ENCODE measurements at places on chromosomes 3 and 15.
A peak's percentile ranks its signal among the peaks of the same experiment; 100 is the strongest.

- DNase-seq = no peak
These were observed 33.8 kb downstream of the FMN1 start for GRCh38 chr15:33160581-33161165.

DNA sequence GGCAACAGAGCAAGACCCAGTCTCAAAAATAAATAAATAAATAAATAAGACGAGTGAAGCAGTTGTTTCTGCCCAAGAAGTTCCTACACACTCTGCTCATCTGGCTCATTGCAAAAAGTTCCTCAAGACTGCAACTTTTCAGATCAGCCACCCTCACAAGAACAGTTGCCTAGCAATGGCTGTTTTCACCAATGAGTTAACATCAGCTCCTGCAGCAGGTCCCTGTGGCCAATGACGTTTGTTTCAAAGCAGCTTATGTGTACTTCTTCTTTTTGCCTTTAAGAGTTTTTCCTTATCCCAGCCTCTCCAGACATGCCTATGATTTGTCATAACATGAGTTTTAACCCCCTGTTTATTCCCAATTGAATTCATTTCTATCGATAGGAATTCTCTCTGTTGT is 118.4 kb upstream of the SPRED1 start:
- no peak for DNase-seq

DNA sequence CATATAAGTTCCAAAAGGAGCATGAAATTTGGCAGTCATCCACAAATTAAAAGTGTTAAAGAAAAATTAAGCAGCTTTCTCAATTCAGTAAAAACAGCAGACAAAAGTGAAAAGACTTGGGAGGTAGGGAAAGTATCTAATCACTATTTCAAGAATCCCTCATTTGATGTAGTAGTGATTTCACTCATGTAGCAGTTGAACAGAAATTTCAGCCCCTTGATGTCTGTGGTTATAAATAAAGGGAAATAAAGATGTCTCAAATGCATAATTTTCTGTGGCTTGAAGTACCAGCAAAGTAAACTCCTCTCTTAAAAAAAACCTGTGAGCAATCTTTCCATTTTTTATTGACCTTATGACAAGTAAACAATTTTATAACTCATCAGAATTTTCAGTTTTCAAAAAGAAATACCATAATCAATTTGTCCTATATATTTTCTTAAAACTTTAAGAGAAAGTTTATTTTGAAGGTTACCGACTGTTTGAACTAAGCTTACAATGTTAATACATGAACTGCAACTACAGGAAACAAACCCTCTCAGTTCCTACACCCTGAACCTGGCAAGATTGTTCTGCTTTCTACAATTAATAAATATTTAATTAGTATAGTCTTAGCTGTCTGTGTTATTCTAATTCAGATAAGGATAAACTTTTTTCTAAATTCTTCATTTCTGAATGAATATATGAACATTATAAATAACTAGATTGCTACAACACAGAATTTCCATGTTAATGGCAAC is 94.2 kb downstream of the CBLB start:
- DNase-seq = no peak

DNA sequence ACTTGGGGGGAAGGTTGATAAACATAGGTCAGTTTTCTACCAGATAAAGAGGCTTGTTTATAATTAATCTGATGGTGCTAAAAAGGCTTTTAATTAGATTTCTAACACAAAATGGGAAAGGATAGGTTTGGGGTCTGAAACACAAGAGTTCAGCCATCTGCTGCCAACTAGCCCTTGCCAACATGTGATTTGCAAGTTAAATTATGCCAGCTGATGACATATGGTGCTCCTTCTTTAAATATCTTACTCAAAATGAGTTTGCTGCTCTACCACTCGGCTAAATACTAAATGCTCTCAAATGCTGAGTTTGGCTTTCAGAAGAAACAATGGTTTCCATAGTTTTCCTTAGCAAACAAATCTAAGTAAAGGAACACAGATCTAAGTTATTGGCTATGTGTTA is 557.8 kb upstream of the CCDC54 start:
- no peak for DNase-seq

DNA sequence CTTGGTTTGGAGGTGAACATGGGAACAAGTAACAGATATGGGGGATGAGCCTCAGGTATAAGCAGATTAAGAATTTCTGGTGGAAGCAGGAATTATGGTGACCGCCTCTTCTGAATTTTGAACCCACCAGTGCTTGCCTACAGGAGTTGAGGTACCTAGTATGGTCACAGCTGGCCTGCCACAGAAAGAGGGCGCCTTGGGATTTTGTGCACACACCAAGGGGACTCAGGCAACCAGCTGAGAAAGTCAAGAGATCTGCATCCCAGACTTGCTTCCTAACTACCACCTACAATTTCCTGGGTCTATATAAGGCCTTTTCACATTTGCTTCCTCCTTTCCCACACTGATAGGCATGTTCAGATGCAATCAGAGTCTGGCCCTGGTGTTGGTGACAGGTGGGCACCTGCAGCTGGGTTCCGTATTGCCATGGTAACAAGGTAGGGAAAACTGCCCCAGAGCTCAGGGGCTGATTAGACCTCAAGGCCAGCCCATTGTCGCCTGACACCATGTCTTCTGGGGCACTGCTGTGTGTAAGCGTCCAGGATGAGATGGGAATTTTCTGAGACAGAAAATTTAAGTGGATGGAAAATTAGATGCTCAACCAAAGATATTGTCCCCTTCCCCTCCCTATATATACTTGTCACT is 75.9 kb upstream of the RASGRF1 start:
- peak; percentile 56 for DNase-seq

GRCh38 chr3:71186801-71187200 is 396.7 kb downstream of the FOXP1 start:
- no peak for DNase-seq

GRCh38 chr3:128426128-128426921 is 40.4 kb downstream of the DNAJB8 start:
- no peak for DNase-seq

DNA sequence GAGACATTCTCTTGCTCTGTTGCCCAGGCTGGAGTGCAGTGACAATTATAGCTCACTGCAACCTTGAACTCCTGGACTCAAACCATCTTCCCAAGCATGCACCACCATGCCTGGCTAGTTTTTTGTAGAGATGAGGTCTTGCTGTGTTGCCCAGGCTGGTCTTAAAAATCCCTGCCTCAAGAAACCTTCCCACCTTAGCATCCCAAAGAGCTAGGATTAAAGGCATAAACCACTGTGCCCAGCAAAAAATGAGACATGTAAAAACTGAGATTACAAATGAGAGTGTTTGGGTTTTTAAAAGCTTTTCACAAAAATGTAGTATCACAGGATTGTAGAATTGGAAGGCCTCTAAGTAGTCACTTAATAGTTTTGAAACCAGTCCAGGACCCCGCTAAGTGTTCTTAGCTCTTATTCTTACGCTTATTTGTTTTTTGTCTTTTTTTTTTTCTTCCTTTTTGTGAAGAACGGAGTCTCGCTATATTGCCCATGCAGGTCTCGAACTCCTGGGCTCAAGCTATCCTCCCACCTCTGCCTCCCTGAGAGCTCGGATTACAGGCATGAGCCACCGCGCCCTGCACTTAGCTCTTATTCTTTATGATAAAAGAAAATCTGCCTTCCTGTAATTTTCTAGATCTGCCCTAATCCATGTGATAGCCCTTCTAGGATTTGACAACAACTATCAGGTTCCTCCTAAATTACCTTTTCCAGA is 31.5 kb downstream of the KLHL18 start:
- DNase-seq = no peak

DNA sequence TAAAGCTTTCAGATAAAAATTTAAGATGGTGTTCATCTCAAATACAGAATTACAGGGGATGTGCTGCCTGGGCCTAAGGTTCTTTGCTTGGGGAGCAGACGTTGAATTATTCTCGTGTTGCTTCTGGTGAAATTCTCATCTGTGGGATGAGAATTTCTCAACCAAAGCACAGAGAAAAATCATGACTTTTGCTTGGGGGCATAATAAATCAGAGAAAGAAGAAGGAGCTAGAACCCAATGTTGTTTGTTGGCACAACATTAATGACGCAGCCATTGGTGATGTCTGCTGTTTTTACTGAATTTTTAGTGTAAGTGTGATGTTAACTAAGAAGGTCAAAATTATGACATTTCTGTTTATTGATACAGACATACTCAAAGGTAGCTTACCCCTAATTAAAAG is 35.7 kb downstream of the P3H2 start:
- DNase-seq = no peak

DNA sequence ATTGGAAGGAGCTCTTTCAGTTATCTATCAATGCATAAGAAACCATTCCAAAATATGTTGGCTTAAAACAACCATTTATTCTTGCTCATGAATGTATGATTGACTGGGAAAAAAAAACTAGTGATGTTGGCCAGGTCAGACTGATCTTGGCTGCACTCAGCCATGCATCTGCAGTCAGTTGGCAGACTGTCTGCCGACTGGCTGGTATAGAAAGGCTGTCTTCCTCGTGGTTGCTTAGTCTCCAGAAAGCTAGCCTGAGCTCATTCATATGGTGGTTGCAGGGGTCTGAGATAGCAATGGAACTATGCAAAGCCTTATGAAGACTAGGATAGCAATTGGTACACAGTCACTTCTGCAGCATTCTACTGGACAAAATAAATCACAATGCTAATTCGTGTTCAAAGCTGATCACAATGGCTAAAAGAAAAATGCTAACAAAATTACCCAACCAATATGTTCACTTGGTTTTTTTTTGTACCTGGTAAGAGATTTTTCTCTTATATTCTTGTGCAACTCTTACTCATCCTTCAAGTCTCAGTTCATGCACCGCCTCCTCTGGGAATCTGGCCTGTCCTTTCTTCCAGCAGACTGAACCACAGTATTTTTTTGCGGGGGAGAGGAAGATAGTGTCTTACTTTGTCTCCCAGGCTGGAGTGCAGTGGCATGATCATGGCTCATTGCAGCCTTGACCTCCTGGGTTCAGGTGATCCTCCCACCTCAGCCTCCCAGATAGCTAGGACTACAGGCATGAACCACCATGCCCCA is 126.8 kb downstream of the KCNAB1 start:
- DNase-seq = no peak

- no peak for DNase-seq
These were observed 429 bp downstream of the PARP9 start for GRCh38 chr3:122563717-122564025.

GRCh38 chr3:13710251-13710650 is 161.3 kb downstream of the FBLN2 start:
- DNase-seq = peak; percentile 72

- no peak for DNase-seq
These were observed 2.4 kb upstream of the RASSF1 start for GRCh38 chr3:50342813-50343633.

- no peak for DNase-seq
These were observed 1.6 kb upstream of the PLD1 start for GRCh38 chr3:171811913-171812335.

GRCh38 chr15:75114796-75115195 is 86.9 kb upstream of the C15orf39 start:
- no peak for DNase-seq

GRCh38 chr3:154718053-154718452 is 288.1 kb upstream of the GPR149 start:
- no peak for DNase-seq

DNA sequence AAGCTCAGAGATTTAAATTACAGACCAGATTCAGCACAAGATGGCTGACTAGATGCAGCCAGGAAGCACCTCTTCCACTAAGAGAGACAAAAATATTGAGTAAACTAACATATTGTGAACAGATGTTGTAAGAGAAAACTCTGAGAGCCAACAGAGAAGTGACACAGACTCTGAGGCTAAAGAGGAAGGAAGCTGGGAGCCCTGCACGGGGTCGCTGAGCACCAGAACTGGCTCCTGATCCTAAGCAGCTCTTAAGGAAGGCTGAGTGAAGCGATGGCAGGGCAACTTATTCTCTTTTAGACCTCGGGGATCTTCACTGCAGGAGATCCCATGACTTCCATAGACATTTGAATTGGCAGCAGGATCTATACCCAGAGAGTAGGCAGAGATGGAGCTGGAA is 578.0 kb upstream of the GRM7 start:
- no peak for DNase-seq

GRCh38 chr15:72042054-72042453 is 75.9 kb downstream of the MYO9A start:
- DNase-seq = no peak

GRCh38 chr3:100777271-100777670 is 68.0 kb downstream of the TFG start:
- no peak for DNase-seq

DNA sequence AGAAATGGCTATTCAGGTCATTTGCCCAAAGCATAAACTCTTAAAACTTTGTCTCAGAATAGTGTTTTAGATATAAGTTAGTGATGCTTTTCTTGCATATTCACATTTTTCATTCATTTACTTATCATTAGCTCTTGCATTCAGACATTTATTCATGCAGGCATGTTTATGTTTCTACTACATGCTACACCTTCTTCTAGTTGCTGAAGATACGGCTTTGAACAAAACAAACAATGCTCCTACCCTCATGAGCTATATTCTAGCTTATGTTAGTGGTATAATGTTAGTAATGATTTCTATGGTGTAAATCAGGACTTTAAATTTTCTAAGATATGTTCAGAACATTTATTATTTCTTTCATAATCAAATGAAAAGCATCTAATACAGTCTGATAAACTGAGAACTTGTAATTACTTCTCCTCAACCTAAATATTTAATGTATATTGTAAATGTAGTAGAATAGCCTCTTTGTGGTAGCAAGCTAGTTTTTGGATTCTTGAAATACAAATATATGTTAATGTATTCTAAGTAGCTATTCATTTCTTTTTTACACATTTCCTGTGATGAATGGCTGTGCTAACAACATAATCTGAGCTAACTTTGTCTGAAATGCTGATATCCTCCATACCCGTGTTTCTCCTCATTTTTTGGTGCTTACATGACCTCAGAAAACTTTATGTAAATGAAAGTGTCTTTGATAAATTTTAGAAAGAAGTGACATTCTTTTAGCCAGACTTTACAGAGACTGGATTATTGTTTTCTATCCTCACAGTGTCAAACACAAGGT is 15.5 kb upstream of the GOLGA8B start:
- no peak for DNase-seq

DNA sequence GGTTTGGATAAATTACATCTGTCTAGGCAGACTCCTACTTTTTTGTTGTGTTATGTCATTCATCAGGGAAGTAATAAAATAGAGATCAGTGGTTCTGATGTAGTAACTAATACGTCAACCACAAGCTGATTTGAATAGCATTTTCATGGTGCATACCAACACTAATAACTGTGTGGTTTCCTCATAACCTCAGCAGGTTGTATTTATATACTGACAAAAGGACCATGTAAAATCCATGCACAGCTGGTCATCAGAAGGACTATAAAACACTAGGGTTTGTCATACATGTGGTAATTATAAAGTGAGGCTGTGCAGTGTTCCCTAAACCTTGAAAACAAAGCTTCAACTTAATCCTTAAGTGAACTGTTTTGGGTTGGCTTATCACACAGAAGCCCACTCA is 216.8 kb upstream of the RBMS3 start:
- no peak for DNase-seq

DNA sequence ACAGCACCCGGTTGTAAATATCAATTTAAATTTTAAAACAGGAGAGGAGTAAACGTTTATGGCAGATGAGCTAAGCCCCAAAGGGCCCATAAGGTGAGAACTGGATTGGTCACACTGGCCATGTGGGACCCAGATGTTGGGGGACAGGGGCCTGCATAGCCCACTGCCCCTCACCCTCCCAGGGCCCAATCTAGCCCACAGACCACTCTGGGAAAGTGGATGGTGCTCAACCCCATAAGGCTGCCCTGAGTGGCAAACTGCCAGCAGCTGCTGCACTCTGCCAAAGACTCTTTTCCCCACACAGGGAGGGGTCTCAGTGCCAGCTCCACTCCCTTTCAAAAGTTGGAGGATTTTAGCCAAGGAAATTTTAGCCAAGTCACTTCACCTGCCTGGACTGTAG is 42.5 kb downstream of the CCDC12 start:
- DNase-seq = no peak

GRCh38 chr3:133328373-133328772 is 71.5 kb upstream of the BFSP2 start:
- DNase-seq = no peak

Data from osteocyte (in vitro differentiated cells).